Ovary (tissue), 10 donors: ENCODE measurements at places on chromosomes 5 and 9. TPM values are rescaled to one million over a fixed set of nuclear protein-coding genes. Genes with fewer than 3 reads are reported as not detected.

The RLN2 gene
- 0.46 TPM for total RNA-seq

The MAPKAP1 gene
- 50.2 TPM for total RNA-seq

The CNTFR gene
- 2.0 TPM for total RNA-seq

The CXCL14 gene
- total RNA-seq: 1.3 TPM

The MCTP1 gene
- total RNA-seq: 2.6 TPM

The BAAT gene
- total RNA-seq: 0.12 TPM
